HT1080 (cell line): ENCODE measurements at places on chromosomes 12 and 14. TPM values are rescaled to one million over a fixed set of nuclear protein-coding genes. Genes with fewer than 3 reads are reported as not detected.

DNA sequence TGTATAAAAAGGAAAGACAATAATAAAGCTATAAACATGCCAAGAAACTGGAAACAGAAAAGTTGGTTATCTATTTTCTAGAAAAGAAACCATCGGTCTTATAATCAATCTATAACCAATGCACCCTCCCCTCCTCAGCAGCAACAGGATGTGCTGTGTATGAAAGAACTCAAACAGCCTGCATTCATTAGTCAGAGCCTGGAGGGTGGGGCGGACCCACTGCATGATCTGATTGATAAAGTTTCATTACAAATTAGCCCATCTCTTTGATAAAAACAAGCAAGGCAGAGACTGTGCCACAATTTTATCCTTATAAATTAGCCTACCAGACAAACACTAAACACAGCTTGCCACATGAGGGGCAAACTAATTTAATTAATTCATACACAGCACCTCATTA, 448.1 kb downstream of the BCAT1 start:
- DNase-seq: no peak

- no peak for DNase-seq
Measured at GRCh38 chr12:69932676-69933552, 107.9 kb downstream of the MYRFL start.

The SPTB gene
- 1.9 TPM in 2 replicates for total RNA-seq

The MAP1LC3B2 gene
- total RNA-seq: 0.53 TPM in 1 of 2 replicates, not detected in the other

The SLC38A4 gene
- total RNA-seq: not detected in 2 replicates

The AKAP6 gene
- total RNA-seq: 0.60 and 0.96 TPM in 2 replicates

DNA sequence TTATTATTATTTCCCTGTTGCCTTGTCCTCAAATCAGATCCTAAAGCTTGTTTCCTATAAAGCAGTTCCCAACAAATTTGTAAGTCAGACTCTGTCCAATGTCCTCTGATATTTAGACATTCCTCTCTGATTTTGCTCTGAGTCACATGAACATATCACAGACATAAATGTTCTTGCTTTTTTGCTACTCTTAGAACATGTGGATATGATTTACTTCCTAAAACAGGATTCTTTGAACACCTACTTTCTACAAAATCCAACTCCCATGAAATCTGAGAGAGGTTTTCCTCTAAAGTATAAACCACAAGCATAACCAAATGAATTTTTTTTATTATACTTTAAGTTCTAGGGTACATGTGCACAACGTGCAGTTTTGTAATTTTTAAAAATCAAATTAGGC, 181.3 kb upstream of the SLC38A2 start:
- DNase-seq: no peak

GRCh38 chr12:12585115-12585863, 22.6 kb upstream of the DUSP16 start:
- DNase-seq: no peak

- DNase-seq: no peak
Measured at GRCh38 chr14:76163668-76164363, 12.1 kb downstream of the GPATCH2L start.

The CEP290 gene
- 5.7 and 5.8 TPM in 2 replicates for total RNA-seq
